Stimulated activated CD8-positive, alpha-beta memory T cell treated with anti-CD3 and anti-CD28 coated beads, Interleukin-4, amount 100 ng/mL, for 4 hours (primary cell): ENCODE measurements at places on chromosomes 2 and 18.

- DNase-seq, result no peak
Measured at GRCh38 chr2:237327175-237327950, 86.6 kb downstream of the COL6A3 start.

DNA sequence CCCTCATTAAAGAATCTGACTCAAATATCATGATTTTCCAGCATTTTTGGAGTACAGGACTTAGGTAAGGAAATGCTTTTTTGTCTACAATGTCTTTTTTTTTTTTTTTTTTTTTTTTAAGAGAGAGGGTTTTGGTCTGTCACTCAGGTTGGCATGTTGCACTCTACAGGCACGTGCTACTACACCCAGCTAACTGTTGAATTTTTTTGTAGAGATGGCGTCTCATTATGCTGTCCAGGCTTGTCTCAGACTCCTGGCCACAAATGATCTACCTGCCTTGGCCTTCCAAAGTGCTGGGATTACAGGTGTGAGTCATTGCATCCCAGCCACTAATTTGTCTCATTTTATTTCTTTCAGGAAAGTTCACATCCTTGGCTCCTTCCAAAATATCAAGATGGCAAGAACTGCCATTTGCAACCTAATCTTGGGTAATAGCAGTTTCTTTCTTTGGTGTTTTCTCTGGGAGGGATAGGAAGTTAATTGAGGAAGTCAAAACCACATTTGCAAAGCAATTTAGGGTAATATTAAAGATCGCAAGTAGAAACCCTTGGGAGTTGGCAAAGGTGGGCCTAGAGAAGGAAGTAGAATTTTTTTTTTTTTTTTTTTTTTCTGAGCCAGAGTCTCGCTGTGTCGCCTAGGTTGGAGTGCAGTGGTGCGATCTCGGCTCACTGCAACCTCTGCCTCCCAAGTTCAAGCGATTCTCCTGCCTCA is 15.5 kb downstream of the PNO1 start:
- no peak for DNase-seq

GRCh38 chr2:18645315-18645714 is 55.9 kb upstream of the NT5C1B start:
- DNase-seq, result no peak

DNA sequence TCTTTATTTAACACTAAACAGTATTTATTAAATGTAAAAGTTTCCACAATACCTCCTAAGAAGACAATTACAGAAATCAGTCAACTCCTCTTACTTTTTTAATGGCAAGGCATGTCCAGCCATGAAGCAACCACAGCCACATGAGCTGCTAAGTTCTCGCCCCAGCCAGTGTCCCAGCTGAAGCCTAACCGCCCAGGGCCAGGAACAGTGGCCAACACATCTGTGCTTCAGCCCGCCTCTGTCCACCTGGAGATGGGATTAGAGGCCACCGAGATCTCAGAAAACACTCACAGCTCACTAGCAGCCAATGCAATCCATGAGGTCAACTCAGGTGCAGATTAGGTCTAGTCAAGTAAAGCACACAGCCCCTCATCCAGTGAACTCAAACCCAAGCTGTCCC is 40.2 kb downstream of the PID1 start:
- no peak for DNase-seq

GRCh38 chr18:7002107-7002506 is 115.5 kb downstream of the LAMA1 start:
- DNase-seq, result no peak

GRCh38 chr2:63698786-63699548 is 110.2 kb downstream of the MDH1 start:
- no peak for DNase-seq

DNA sequence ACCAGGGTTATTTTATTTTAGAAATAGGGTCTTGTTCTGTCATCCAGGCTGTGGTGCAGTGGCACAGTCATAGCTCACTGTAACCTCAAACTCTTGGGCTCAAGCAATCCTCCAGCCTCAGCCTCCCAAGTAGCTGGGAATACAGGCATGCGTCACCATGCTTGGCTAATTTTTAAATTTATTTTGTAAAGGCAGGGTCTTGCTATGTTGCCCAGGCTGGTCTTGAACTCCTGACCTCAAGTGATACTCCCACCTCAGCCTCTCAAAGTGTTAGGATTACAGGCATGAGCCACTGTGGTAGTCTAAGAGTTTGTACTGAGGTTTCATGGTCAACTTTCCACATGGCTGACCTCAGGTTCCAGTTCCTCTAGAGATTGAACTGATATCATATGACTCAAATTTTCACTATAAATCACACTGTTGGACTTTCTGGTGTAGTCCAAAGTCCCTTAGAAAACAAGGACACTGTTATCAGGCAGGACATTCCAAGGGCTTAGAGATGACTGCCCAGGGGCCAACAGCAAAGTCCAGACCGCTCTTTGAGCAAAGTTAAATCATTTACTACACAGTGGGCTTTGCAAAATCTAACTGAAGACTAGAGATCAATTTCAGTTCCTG is 82.0 kb upstream of the MEX3C start:
- DNase-seq, result no peak

- DNase-seq, result no peak
Measured at GRCh38 chr2:233402346-233402745, 48.1 kb downstream of the DGKD start.

DNA sequence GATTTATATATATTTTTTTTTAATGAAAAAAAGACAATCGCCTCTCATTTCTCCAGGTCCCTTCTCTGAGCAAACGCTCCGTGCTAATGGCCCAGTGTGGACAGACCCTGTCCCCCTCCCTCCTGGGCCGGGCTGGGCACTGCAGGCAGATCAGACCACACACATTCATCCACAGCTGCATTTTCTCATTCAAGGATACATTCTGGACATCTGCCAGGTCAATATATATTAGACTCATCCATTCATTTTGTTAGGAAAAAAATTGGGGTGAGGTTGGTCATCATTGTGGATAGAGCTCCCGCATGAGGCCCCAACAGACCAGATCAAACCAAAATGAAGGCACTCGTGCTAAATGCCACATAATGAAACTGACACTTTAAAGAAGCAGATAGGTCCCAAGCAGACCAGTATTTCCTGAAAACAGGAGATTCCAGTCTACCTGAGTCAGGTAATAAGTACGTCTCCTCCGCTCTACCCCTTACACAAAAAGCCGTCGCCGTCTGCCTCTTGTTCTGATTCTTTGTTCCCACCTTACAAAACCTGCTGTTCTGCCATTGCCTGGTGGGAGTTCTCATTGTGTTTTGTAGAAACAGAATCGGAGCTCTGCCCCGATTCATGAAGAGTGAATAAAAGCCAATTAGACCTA is 15.4 kb upstream of the OTOS start:
- no peak for DNase-seq

DNA sequence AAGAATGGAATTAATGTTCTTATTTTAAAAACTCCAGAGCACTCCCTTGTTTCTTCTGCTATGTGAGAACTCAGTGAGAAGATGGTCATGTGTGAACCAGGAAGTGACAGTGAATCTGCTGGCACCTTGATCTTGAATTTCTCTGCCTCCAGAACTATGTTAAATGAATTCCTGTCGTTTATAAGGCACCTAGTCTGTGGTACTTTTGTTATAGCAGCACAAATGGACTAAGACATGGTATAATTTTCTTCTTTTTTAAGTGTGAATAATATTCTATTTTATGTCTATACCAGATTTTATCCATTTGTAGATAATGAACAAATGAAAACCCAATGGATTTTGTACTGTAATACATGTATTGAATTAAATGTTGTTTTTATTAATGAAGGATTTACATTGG is 601.9 kb upstream of the REG3G start:
- DNase-seq, result no peak

DNA sequence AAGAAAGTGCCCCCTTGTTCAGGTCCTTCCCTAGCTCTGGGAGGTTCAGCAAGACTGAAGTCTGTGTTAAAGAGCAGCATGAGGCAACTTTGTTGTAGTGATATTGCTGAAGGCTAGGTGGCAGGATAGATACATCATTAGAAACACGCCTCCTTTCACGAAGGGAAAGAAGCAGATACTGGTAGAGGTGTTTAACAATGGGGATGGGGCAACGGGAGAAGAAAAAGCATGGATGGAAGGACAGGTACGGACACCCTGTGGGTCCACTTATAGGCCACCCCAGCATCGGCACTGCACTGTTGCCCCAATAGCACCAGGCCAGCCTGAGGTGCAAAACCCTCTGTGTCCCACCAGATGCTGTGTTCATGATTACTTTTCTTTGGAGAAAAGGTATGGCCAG is 3.5 kb upstream of the IGFBP5 start:
- DNase-seq, result no peak

DNA sequence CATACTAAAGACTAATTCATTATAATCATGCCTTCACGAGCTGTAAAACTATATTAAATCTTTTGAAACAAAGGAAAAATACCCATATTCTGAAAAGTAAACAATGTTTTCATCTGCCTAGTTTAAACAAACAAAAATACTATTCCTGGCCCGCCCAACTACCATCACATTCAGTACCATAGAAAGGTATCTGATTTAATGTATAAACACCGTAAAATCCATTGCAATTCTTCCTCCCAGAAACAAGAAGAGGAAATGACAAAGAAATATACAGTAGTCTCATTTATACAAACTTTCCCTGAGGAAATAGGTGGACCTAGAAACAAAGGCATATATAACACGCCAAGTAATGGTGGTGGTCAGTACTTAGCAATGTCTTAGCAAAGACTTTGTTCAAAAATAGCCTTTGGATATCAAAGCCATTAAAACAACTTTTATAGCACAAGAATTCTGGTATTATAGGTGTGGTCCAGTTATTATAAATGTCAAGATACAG is 71.2 kb downstream of the COBLL1 start:
- DNase-seq, result no peak

DNA sequence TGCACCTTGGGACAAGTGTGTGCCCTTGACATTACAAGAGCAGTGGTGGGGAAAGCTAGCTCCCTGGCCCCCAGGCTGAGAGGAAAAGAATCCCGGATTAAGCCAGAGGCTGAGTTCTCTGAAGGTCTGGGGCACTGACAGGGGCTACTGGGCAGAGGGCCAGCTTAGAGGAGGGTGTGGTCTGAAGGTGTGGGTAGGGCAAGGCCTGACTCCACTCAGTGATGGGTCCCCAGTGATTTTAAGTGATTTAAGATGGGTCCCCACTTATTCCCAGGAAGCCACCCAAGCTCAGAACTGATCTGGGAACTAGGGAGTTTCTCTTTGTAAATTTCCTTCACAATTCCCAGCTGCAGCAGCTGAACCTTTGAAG is 8.8 kb downstream of the TMEM37 start:
- no peak for DNase-seq
